Naive thymus-derived CD8-positive, alpha-beta T cell (primary cell): ENCODE measurements at places on chromosomes 3 and 15. TPM values are rescaled to one million over a fixed set of nuclear protein-coding genes. Genes with fewer than 3 reads are reported as not detected.

DNA sequence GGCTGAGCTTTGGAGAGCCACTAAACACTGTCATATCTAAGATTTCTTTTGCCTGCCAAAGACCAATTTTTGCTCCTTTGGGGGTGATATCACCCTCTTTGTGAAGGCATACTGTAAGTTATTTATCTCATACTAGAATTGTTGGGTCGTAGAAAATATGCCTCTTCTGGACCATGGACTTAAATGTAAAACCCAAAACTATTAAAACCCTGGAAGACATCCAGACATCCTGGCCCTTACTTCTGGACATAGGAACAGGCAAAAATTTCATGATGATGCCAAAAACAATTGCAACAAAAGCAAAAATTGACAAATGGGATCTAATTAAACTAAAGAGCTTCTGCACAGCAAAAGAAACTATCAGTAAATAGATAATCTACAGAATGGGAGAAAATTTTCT lies 172.2 kb downstream of the ATG7 start:
- DNase-seq = no peak

The ETV5 gene
- total RNA-seq = 0.08 TPM

GRCh38 chr15:29990035-29990434 lies 92.7 kb upstream of the GOLGA8J start:
- no peak for DNase-seq

DNA sequence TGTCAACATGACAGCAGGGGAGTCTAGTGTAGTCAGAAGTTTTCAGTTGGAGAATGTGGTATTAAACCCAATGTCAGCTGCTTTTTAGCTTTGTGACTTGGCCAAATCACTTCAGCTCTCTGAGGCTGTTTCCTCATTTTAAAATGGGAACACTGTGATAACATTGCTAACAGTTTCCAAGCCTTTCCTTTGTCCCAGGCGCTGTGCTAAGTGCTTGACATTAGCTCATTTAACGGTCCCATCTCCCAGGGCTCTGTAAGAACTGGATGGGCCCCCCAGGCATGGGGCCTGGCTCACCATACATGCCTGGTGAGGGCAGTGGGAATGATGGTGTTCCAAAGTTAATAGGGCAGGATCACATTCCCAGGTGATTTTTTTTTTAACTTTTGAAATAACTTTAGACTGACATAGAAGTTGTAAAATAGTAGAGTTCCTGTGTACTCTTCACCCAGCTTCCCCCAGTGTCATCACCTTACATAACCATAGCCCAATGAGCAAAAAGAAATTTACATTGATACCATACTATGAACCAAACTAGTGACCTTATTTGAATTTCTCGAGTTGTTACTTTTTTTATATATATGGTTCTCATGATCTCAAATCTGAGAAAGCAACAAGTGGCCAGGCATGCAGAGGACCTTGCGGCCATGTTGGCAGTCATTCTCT lies 7.7 kb downstream of the RASL12 start:
- DNase-seq = no peak

DNA sequence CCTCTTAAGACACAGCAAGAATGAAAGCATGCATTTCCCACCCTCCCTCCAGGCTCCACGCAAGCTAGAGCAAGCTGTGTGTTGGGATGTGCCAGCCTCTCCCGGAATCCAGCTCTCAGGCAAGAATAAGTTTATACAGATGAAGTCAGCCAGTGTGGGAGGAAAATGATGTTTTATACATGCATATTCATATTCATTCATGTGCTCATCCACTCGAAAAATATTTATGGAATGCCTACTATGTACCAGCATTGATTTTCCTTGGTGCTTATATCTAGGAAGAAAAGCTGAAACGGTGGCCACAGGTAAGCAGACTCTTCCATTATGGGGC lies 62.7 kb downstream of the KLHL6 start:
- DNase-seq = no peak

The SENP8 gene
- 2.2 TPM for total RNA-seq

GRCh38 chr15:27172821-27173220 lies 201.8 kb downstream of the GABRG3 start:
- DNase-seq = no peak

The CAPN3 gene
- total RNA-seq = 24.2 TPM

GRCh38 chr15:39756806-39757522 lies 25.7 kb downstream of the FSIP1 start:
- DNase-seq = peak; percentile 52

DNA sequence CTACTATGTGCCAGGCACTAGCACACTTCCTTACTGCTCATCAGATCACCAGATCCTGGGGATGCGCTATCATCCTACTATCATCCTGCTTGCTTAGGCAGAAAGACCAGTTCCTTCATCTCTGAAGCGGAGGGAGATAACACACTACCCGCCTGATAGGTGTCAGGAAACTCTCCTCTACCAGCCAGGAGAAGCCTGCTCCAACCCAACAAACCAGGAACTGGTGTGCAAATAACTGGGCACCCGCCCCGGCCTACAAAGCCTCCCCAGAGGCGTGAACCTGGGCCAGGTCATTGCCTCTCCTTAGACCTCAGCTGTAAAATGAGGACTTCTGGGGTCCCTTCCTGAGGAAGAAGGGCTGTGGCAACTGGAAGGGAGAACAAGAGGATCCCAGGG lies 61.5 kb downstream of the HOMER2 start:
- no peak for DNase-seq

The MUSTN1 gene
- 3.4 TPM for total RNA-seq

The CX3CR1 gene
- 0.96 TPM for total RNA-seq

GRCh38 chr15:50126072-50126471 lies 7.0 kb upstream of the ATP8B4 start:
- no peak for DNase-seq

The C3orf85 gene
- total RNA-seq = not detected

GRCh38 chr3:172150268-172150667 lies 110.9 kb downstream of the FNDC3B start:
- no peak for DNase-seq

GRCh38 chr3:101195951-101196713 lies 124.2 kb downstream of the IMPG2 start:
- no peak for DNase-seq

DNA sequence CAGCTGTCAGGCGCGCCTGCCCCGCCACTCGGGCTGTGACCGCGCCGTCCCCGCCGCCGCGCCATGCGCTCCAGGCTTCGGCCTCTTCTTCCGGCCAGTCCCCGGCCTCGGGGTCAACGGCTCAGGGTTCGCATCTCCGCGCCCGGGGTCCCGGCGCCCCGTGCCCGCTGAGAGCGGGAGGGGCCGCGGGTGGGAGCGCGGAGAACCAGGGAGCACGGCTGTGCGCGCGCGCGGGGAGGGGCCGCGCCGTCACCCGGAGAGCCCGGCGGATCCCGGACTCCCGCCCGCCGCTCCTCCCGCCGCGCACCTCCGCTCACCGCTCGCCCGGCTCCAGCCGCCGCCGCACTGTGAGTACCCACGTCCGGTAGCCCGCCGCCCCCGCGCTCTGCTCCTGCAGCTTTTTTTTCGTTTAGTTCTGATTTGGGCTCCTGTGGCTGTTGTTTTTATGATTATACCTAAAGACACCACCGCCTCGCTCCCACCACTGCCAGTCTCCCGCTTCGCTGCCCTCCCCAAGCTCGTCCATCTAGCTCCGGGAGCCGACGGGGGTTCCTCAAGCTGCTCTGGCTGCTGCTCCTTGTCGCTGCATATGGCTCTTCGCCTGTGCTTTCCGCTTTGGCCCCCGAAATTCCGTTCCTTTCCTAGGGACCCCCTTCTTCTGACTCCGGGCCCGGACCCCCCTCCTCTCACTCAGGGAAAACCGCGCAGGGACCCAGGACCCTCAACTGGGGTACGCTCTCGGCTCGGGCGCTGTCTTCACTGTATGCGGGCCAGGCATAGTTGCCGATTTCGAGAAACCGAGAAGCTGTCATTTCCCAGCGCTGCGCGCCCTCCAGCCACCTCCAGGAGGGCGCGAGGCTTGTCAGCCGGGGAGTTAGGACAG lies 1.8 kb upstream of the SKOR1 start:
- DNase-seq = no peak

- DNase-seq = no peak
These were observed 10.0 kb downstream of the MRPS25 start for GRCh38 chr3:15055019-15055557.

GRCh38 chr15:42289166-42289565 lies 15.9 kb upstream of the TMEM87A start:
- DNase-seq = no peak

DNA sequence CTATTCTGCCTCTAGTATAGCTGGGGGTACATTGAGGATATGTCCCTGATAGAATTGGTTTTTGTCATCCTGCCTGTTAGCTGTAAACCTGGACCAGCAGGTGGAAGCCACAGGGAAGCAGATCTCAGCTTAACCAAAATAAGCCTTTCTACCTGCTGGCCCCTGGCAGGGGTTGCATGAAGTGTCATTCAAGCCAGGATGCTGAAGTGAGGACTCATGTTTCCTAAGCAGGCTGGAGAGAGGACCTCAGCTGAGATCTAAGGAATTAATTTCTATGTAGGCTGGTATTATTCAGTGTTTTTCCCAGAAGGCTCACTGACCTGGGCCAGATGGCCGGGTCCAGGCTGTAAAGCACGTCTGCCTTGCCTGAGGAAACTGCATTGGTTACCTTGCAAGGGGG lies 128.9 kb downstream of the MEGF11 start:
- DNase-seq = no peak

The SCAANT1 gene
- not detected for total RNA-seq

The CPN2 gene
- total RNA-seq = not detected
